Osteocyte (in vitro differentiated cells): ENCODE measurements at places on chromosomes 5 and 9. TPM values are rescaled to one million over a fixed set of nuclear protein-coding genes. Genes with fewer than 3 reads are reported as not detected.
A peak's percentile ranks its signal among the peaks of the same experiment; 100 is the strongest.

The LECT2 gene
- not detected in 2 replicates for total RNA-seq

GRCh38 chr9:3401221-3401954, 124.4 kb downstream of the RFX3 start:
- DNase-seq, result no peak

The DNLZ gene
- total RNA-seq, result 16.6 and 17.6 TPM in 2 replicates

DNA sequence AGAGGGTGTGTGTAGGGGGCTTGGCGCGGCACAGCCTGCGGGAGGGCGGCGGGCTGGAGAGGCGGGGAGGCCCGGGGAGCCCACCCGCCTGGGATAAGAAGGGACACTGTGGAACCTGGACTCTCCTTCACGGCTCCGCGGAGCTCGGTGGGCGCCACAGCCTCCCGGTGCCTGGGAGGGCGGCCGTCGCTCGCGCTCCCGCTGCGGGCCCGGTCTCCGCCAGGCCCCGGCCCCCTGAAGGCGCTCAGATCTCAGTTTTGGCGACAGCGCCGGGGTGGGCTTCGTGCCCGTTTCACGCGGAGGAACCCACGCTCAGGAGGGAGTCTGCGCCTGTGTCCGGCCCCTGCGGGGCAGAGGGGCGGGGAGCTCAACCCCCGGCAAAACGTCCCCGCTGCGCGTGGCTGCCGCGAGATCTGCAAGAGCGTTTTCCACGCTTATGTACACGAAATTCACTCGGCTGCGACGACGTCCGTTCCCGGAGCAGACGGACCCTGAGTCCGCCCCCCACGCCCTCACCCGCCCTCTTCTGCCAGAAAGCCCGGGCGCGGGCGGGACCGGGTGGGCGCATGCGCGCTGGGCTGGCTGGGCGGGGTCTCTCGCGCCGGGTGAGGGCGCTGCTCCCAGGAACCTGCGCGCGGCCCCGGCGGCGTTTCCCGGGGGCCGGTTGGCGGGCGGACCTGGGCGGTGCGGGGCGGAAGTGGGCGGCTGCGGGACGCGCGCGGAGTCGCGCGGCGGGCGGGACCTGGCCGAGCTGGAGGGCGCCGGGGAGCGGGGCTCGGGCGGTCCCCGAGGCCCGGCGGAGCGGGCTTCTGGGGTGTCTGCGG, at the start of gene NELFB:
NELFB (plus strand) TSS at position 704 of the 824 bp plus-strand sequence.
- DNase-seq, result peak; percentile 98
